ENCODE measurements at places on chromosomes 1 and 21.

DNA sequence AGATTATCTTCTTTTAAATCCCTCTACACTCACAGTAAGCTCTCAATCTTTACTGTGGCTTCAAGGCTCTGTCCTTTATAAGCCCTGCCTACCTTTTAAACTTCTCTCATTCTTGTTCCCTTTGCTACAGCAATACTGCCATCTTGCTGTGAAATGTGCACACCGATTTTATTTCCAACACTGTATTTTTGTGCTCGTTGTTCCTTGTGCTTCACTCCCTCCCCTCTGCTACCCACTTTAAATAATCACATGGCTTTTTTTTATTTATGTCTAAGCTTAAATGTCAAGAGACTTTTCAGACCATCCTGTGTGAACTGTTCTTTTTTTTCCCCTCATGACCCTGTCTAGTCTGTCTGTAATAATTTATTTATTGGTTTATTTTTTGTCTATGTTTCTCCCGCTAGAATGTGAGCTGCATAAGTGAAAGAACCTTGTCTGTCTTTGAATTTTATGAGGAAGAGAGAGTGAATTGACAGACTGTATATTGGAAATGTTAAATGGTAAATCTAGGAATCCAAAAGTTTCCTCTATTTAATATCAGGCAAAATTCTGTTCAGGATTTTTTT lies 45.7 kb downstream of the ABCD3 start:
- no peak for DNase-seq

DNA sequence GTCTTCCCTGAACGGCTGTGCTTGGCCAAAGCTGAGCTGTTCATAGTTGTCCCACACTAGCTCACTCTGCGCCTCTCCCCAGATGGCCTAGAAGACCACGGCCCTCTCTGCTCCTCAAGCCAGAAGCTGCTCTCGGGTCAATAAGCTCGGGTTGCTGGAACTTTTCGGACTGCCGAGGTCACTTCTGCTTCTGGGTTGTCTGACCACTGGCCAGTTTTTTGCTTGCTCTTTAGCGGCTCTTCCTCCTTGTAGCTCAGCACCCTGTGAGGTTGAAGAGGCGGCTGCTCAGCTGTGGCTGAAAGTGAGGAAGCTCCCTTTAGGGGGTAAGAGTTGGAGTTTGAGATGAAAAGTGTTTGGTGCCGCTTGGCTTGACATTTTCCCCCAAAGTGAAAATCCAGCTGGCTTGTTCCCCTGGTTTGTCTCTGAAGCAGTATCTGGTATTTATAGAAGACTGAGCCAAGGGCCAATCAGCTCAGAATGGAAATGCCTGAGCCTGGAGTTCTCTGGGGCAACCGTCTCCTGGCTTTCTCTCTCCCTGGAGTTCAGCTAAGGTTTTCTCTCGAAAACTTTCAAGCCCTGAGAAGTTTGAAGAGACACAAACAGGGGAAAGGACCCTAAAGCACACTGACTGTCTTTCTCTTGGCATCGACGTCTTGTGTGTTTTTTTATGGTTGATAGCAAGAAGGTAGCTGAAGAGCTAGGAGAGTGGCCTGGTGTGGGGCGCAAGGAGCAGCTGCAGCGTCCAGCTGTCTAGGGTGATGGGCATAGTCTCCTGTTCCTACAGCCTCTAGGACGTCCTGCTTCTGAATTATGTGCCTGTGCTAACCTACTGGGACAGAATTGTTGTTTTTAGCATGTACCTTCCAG lies 72.0 kb downstream of the SYT6 start:
- DNase-seq, result peak; percentile 11

DNA sequence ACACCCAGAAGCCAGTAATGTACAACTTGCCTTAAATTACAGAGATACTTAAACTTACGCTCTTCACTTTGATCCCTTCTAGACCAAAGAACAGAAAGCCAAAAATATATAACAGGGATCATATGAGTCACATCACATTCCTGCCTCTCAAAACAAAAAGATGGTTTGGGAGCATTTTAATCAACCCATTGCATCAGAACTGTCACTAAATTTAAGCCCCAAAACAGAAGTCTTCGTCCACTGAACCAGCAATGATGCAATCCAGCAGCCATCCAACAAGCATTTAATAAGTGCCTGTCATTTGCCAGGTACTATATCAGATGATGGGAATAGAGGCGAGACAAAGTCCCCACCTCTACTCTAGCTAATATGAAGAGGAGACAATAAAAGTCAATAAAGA lies 42.7 kb upstream of the GLIS1 start:
- DNase-seq, result no peak

GRCh38 chr1:225928186-225929175 lies 4.4 kb upstream of the PYCR2 start:
- no peak for DNase-seq

GRCh38 chr21:25735646-25736597 lies 1.1 kb downstream of the GABPA start:
- peak; percentile 88 for DNase-seq

Measured in transverse colon (tissue), 4 donors.